Natural killer cell (primary cell): ENCODE measurements at places on chromosomes 2 and 18. TPM values are rescaled to one million over a fixed set of nuclear protein-coding genes. Genes with fewer than 3 reads are reported as not detected.

- DNase-seq: no peak
These were observed 13.2 kb downstream of the SLC9A2 start for GRCh38 chr2:102632380-102633175.

- no peak for DNase-seq
These were observed 287.1 kb downstream of the MTX2 start for GRCh38 chr2:176556373-176556772.

DNA sequence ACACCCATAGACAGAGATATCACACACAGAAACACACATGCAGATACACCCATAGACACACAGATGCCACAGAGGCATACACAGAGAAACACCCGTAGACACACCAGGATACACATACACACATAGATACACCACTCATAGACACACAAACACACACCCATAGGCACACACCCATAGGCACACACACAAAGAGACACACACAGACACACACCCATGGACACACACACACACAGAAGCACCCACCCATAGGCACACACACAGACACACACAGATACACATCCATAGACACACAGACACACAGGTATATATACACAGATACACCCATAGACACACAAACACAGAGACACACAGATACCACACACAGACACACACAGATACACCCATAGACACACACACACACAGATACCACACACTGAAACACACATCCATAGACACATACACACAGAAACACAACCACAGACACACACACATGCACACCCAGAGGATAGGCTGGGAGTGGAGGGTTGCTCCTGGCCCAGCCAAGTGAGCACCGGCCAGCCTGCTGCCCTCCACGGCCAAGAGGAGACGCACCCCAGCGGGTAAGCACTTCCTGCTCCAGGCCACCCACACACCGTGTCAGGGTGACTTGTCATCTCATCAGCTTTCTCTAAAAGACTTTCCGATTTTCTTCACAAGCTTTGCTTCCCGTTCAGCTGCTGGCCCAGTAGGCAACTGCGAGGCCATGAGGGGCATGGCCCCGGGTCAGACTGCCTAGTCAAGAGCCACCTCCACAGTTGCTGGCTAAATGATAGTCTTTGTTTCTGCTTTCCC lies 14.1 kb upstream of the CNNM3 start:
- DNase-seq: no peak

- DNase-seq: no peak
These were observed 171.9 kb downstream of the HRH4 start for GRCh38 chr18:24632158-24632988.

GRCh38 chr2:8235419-8235818 lies 446.4 kb upstream of the ID2 start:
- no peak for DNase-seq

DNA sequence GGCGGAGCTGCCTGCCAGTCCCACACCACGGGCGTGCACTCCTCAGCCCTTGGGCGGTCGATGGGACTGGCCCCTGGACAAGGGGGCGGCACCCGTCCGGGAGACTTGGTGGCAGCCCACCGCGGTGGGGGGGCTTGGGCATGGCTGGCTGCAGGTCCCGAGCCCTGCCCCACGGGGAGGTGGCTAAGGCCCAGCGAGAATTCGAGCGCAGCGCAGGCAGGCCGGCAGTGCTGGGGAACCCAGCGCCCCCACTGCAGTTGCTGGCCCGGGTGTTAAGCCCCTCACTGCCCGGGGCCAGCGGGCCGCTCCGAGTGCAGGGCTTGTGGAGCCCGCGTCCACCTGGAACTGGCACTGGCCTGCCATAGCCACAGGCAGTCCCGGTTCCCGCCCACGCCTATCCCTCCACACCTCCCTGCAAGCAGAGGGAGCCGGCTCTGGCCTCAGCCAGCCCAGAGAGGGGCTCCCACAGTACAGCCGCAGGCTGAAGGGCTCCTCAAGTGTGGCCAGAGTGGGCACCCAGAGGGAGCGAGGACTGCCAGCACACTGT lies 742.9 kb upstream of the DDX18 start:
- DNase-seq: no peak

DNA sequence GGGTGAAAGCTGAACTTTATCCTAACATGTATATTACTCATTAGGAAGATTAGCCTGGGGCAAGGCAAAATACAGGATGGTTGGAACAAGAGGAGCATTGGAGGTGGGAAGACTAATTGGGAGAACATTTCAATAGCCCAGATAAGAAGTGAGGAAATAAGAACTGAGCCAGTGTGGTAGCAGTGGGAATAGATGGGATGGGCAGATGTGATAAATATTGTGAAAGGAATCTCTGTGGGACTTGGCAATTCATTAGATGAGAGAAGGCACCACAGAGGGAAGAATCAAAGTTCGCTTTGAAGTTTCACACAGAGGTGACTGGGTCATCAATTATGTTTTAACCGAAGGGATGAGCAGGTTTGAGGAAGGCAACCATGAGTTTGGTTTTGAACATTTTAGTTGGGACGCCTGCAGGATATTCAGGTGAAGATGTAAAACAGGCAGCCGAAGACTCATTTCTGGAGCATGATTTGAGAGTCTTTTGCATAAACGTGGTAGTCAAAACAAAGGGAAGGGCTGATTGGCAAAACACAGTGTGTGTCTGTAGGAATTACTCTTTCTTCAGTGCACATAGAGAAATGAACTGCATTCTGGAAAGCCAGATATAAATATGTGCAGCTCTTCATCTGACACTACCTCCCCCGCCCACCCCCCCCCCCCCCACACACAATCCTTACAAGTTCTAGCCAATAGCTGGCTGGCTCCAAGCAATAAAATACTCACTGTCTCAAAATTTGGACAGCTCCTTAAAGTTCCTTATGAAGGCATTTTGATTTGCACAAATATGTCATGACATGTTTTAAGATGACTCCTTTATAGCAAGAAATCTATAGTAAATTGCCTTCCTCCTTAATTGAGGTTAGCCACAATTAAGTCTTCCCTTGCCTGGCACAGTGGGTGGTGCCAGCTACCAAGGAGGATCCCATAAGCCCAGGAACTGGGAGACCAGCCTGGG lies 1.9 kb upstream of the SLC1A4 start:
- DNase-seq: no peak

DNA sequence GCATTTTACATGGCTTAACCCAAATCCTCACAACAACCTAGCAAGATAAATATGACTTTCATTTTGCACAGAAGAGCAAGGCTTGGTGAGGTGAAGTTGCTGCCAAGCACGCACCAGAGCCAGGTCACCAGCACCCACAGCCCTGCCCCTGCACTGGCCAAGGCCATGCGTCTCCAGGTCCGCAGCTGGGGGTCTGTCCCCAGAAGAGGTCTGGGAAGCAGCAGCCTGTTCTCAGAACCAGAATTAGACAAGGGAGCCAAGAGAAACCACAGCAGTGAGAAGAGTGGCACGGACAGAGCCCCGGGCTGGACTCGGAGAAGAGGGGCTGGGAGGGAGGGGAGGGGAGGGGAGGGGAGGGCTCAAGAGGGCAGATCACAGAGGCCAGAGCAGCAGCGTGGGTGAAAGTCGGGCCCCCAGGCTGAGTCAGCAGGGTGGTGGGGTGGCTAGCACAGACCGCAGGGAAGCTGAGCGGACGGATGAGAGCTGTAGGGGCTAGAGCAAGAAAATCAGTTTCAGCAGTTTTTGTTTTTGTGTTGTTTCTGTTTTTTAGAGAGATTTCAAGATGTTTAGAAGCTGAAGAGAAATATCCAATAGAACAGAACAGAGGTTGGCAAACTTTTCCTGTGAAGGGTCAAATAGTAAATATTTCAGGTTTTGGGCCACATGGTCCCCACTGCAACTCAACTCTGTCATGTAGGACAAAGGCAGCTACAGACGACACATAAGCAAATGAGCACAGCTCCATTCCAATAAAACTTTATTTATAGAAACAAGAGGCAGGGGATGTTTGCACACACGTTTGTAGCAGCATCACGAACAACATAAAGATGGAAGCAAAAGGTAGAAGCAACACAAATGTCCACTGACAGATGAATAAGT lies 7.4 kb upstream of the MTERF4 start:
- peak; percentile 51 for DNase-seq

Gene FAM228A
- 0.82 TPM for total RNA-seq

Gene FEV
- not detected for total RNA-seq

Gene PTGR3
- total RNA-seq: 29.4 TPM

GRCh38 chr18:73835656-73836364 lies 311.8 kb downstream of the FBXO15 start:
- no peak for DNase-seq

- DNase-seq: no peak
These were observed 90.4 kb downstream of the MEP1B start for GRCh38 chr18:32280188-32280783.
